ENCODE measurements at places on chromosomes 5 and 9.

DNA sequence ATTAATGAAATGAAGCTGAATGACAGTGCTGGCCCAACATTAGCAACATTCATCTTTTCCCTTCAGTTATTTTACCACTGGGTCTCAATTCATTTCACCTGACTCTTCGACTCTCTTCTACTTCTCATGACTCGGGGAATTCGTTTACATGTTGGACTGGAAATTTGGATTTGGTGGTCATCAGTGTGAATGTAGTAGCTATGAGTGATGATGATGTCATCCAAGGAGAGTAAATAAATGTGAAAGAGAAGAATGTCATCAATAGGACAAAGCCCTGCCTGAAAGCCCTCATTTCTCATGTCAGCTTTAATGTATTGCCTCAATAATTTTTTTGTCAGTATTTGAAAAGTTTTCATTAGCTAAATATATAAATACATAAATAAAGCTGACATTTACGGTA lies 21.9 kb upstream of the CFAP95 start:
- no peak for DNase-seq

- no peak for DNase-seq
Observed at GRCh38 chr5:147927901-147928300, 21.6 kb upstream of the C5orf46 start.

DNA sequence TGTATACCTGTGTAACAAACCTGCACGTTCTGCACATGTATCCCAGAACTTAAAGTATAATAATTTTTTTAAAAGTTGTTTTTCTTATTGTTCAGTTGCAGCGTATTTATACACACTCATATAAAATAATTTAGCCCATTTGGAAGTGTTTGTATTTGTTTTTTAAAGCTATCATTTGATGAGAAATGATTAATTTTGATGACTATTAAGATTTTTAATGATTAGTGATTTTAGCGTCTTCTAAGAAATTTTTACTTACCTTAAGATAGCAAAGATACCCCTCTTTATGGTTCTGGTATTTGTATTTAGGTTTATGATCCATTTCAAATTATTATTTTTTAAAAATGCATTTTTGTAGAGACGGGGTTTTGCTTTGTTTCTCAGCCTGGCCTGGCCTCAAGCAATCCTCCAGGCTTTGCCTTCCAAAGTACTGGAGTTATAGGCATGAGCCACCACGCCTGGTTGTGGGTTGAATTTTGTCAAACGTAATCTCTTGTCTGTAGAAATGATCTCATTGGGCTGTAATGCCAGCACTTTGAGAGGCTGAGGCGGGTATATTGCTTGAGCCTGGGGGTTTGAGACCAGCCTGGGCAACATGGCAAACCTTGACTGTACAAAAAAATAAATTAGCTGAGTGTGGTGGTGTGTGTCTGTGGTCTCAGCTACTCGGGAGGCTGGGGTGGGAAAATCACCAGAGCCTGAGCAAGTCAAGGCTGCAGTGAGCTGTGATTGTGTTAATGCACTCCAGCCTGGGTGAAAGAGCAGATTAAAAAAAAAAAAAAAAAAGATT lies 26.9 kb downstream of the CSNK1G3 start:
- no peak for DNase-seq

GRCh38 chr9:19199012-19199411 lies 31.5 kb upstream of the DENND4C start:
- DNase-seq, result no peak

DNA sequence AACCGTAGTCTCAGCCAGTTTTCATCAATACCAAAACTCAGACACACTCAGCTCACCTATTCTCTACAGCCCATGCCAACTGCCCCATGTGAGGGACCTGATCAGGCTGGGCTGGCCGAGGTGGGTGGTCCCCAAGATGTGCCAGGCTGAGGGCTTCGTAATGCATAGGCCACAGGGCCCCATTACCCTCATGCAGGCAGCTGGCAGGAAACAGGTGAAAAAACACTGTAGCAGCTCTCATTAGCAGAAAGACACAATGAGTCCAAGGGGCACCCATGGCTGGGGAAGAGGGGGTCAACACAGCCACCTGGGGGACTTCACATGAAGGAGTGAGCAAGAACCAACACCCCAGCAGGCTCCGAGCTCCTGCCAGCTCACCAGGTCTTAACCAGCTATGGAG lies 8.2 kb downstream of the IPPK start:
- no peak for DNase-seq

- DNase-seq, result no peak
Observed at GRCh38 chr5:107277485-107278125, 393.1 kb downstream of the EFNA5 start.

GRCh38 chr5:67372887-67373286 lies 176.3 kb upstream of the CD180 start:
- DNase-seq, result no peak

Data from stimulated activated CD4-positive, alpha-beta T cell treated with anti-CD3 and anti-CD28 coated beads, TNF-alpha, amount 100 ng/mL, for 24 hours (primary cell).